Activated naive CD8-positive, alpha-beta T cell treated with anti-CD3 and anti-CD28 coated beads, Interleukin-2, amount 10 ng/mL, durations not matched to agents 7 days and 5 days (primary cell): ENCODE measurements at places on chromosomes 2 and 18.

DNA sequence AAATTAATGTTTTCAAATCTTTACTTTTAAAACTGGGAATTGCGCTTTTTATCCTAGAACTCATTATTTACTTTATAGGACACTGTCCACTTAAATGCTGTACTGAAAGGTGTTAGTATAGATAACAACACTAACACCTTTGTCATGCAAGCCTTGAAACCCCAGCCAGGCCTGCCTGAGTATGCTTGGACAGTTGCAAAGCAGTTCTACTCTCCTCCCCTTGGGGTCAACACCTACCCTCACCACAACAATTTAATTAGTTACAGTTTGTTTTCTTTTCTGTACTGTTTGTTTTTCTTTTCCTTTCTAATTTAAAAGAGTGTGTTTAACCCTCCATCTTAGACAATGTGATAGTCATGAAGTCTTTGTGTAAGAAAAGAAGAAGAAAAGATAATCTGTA is 18.9 kb upstream of the FAM98A start:
- DNase-seq = no peak

- peak; percentile 58 for DNase-seq
Measured at GRCh38 chr18:35949903-35950627, 22.4 kb upstream of the RMP24 start.

DNA sequence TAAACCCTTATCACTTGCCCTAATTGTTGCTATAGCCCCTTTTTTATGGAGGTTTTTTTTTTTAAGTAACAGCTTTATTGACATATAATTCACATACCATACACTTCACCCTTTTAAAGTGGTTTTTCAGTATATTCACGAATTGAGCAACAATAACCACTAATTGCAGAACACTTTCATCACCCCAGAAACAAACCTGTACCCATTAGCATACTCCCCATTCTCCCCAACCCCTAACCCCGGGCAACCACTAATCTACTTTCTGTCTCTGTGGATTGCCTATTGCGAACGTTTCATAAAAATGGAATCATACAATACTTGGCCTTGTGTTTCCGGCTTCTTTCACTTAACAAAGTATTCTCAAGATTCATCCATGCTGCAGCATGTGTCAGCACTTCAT is 213.6 kb downstream of the ATAD2B start:
- DNase-seq = no peak

GRCh38 chr2:1173528-1173927 is 222.9 kb downstream of the SNTG2 start:
- DNase-seq = no peak

DNA sequence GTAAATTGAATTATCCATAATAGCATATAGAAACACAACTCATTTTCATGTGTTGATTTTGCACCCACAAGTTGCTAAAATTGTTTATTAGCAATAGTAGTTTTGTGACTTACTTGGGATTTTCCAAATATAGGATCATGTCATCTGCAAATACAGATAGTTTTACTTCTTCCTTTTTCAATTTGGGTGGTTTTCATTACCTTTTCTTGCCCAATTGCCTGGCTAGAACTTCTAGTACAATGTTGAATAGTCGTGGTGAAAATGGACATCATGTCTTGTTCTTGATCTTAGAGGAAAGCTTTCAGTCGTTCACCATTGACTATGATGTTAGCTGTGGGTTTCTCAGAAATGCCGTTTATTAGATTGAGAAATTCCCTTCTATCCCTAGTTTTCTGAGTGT is 60.2 kb upstream of the TCF7L1 start:
- no peak for DNase-seq

- DNase-seq = no peak
Measured at GRCh38 chr2:38486213-38487026, 109.3 kb upstream of the ATL2 start.

DNA sequence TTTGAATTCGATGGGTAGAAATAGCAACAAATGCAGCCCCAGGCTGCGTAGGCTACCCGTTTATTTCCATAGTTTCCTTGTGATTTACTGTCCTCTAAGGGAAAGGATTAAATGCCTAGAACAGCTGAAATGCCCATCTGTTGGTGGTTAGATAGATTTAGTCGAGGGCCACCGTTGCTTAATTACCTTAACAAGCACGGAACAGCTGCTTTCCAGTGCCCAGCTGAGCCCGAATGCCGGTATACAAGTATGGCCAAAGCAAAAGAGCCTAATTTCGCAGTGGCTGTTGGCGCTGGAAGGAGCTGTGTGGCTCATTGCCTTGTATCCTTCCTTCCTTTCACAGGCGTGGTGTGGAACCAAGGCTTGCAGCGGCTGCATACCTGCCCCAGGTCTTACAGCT is 109.1 kb downstream of the CABLES1 start:
- DNase-seq = no peak

DNA sequence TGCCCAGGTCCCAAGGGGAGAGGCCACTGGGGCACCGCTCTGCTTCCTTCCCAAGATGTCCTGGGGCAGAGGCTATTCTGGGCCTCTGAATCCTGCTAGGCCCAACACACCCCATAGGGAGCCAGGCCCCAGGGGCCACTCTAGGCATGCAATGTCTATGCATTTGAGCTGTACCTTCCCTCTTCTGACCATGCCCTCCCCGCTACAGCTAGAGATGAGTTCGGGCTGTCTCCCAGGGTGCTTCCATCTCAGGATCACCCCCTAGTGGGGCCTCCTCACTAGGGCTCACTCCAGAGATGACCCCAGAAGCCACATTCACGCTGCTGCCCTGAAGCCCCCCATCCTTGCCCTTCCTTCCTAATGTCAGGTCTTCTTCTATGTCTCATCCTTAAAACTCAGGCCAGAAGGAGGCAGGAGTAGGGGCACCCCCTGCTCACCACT is 54.4 kb downstream of the TNS1 start:
- DNase-seq = peak; percentile 28

GRCh38 chr2:9949239-9949991 is 2.1 kb upstream of the GRHL1 start:
- no peak for DNase-seq

DNA sequence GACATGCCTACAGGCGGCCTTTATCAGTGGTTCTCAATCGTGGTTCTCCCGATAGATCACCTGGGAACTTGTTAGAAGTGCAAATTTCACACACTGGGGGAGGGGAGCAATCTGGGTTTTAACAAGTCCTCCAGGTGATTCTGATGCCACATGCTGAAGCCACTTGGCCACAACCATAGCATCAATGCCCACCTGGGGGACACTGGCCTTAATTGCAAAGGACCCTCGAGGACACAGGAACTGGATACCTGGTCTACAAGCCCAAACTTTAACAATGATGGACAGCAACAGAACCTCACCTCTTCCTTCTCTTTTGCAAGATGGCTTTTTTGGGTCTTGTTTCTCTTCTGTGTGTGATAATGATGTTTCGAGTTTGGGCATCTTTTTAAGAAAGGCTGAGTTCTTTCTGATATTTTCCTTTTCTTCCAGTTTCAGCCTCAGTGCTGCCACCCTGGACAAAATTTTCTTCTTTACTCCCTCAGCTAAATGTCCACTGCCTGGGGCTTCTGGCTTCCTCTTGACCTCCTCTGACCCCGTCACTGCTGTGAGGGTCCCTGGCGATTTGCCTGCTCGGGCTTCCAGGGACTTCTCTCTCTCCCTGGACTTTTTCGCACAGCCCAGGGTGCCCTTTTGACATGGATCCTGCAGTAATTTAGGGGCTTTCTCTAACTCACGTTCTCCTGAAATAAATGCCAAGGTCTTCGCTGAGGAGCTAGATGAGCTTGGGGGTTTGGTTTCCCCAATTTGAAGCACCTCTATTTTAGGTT is 94.2 kb downstream of the ALPK2 start:
- no peak for DNase-seq

- DNase-seq = peak; percentile 58
Measured at GRCh38 chr2:196592911-196593881, 46.3 kb upstream of the CCDC150 start.

- no peak for DNase-seq
Measured at GRCh38 chr2:45965871-45966498, 314.5 kb downstream of the PRKCE start.

GRCh38 chr18:31301201-31301655 is 16.7 kb upstream of the DSG1 start:
- DNase-seq = no peak

DNA sequence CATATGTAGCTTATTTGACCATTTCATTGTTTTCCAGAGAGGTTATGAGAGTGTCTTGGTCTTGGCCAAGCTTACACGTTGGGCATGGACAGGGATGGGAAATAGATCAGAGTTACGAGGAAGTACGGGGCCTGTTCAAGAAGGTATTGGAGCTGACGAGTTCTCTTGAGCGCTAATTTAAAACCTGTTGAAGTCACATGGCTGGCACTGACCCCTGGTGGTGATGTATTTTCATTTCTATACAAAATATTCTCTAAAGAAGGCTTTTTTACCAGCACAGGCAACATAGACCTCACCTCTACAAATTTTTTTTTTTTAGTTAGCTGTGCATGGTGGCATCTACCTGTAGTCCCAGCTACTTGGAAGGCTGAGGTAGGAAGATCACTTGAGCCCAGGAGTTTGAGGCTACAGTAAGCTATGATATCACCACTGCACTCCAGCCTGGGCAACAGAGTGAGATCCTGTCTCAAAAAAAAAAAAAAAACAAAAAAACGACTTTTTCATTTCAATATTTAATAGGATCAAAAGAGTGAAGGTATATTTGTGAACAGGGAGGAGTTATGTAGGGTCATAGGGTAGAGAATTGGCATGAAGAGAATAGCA is 19.6 kb downstream of the UGP2 start:
- DNase-seq = peak; percentile 34

GRCh38 chr2:100891906-100892642 is 72.1 kb downstream of the NPAS2 start:
- DNase-seq = no peak

GRCh38 chr2:104866122-104866864 is 12.4 kb downstream of the POU3F3 start:
- no peak for DNase-seq

- no peak for DNase-seq
Measured at GRCh38 chr2:191382801-191383200, 137.6 kb downstream of the MYO1B start.

GRCh38 chr18:35122586-35123224 is 81.5 kb downstream of the MAPRE2 start:
- no peak for DNase-seq

DNA sequence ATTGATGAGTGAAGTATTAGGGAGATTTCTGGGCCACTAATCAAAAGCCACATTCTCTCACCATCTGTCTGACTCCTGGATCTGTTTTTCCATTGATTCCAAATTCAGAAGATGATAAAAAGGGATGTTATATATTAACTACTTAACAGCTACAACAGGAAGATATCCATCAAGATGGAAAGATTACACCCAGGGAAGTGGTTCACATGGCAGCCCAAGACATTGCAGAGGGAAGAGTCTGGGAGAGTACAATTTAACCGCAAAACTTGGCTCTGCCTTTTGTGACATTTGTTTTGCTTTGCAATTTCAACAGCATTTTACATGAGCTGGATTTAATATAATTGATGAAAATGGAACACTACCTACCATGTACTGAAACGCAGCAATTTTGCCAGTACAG is 22.5 kb upstream of the TCF4 start:
- DNase-seq = no peak

- no peak for DNase-seq
Measured at GRCh38 chr2:120586507-120587278, 149.0 kb upstream of the GLI2 start.

DNA sequence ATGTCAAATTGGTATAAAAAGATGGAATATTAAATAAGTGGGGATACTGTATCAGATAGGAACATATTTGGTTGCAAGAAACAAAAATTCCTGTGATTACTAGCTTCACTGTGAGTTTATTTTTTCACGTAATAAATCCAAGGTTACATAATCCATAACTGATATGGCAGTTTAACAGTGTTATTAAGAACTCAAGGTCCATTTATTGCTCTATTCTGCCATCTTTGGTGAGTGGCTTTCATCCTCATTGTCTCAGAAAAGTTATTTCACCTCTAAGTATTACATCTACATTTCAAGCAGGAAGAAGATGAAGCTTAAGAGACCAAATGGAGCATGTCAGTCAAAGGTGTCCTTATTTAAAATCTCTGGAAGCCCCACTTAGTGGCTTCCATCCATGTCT is 37.2 kb downstream of the YIPF4 start:
- DNase-seq = no peak

GRCh38 chr2:75276093-75277029 is 77.0 kb upstream of the TACR1 start:
- no peak for DNase-seq

DNA sequence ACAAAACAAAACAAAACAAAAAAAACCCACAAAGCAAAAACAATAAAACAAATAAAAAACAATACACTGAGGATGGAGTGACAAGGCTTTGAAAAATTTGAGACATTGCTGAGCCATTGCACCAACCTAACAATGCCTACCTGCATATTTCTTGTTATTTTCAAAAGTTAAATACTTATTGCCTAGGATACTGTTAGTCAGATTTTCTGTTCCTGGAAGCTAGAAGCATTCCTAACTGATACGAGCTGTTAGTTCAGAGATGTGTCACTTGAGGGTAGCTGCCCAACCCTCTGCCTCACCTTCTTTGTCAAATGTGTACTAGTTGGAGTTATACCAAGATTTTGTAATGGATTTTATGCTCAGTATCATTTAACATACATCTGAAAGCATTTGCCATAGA is 187.2 kb downstream of the TXNL1 start:
- no peak for DNase-seq

DNA sequence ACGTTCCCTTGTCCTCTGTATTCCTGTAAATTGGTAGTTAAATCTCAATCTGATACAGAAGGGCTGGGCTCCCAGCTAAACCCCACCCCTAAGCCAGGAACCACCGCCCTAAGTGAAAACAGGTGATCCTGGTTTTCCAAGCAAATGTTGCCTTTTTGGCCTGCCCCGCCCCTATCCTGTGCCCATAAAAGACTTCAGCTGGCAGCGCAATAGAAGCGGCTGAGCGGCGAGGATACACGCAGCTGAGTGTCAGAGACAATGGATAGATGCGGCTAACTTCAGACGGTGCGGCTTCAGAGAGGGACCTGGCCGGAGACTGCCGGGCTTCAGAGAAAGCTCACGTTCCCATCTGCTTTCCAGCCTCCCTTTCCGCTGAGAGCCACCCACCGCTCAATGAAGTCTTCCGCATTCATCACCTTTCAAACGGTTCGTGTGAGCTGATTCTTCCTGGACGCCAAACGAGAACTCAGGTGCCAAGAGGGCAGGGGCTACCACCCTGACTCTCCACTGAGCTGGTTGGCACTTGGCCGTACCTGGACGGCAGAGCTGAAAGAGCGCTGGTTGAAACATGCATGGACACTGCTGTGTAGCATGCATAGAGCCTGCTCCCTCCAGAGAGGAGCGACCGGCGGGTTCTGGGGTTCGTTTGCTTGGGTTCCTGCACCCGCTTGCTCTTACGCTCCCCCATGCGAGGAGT is 49.5 kb upstream of the POLE4 start:
- no peak for DNase-seq

GRCh38 chr2:8139668-8140200 is 542.1 kb upstream of the ID2 start:
- no peak for DNase-seq

GRCh38 chr2:17672583-17673317 is 80.9 kb downstream of the SMC6 start:
- no peak for DNase-seq

DNA sequence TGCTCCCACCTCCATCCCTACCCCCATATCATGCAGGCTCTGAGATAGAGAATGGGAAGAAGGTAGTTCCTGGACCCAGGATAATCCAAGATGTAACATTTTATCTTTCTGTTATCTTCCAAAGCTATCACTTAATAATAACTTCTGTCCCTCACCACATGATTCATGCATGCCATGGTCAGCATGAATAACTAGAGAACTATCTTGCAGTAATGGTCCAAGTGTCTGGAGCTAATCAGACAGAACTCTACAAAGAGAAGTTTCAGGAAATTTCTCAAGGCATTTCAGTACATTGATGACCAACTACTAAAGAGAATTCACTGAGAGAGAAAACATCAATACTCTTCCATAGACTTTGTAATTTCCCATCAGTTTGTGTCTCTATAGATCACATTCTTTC is 1469.7 kb upstream of the PIK3C3 start:
- no peak for DNase-seq
